ENCODE measurements at places on chromosomes 1 and 21.

DNA sequence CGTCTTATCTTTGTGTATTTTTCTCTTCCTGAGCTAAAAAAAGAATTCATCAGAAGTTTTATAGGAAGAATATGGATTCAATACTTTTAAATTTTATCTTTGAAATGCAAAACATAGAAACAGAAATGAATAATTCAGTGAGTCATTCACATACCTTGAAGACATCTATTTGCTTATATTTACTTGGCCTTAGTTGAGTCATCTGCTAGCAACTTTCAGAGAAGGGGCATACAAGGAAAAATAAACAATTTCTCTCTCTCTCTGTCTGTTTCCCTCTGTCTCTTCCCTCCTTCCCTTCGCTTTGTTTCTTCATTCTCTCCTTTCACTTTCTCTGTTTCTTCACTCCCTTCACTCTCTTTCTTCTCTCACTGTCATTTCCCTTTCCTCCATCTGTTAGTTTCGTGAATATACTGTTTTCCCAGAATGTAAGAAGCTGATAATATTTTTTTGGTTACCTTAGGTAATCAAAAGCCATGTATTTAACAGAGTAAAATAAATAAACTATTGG lies 477.2 kb downstream of the BRINP3 start:
- DNase-seq = no peak

DNA sequence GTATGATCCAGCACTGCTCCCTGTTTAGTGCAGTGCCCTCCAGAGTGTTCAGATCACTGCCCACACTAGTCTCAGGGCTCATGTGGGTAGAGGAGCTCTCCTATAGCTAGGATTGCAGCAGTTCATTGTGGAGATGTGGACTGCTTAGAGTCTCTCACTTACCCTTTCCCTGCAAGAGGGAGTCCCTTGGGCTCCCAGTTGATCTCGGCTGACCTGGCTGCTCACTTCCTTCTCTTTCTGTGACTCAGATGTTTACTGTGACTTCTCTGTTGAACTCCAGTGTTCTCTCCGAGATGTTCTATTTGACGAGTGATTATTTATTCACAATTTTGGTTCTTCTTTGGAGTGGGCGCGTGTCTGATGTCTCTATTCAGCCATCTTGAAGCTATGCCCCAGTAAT lies 141.9 kb downstream of the PTBP2 start:
- DNase-seq = no peak

DNA sequence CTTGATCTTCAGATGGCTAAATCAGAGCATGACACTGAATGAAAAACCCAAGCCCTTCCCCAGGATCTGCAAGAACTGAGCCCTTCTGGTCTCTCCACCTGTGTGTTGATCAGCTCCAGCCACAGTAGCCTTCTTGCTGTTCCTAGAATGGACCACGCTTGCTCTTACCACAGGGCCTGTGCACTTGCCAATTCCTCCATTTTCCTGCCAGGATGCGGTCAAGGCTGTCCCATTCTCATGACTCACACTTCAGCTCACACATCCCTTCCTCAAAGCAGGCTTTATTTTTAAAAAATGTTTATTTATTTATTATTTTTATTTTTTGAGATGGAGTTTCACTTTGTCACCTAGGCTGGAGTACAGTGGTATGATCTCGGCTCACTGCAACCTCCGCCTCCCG lies 43.6 kb upstream of the GRHL3 start:
- DNase-seq = no peak

- DNase-seq = no peak
Observed at GRCh38 chr1:2313651-2314261, 77.6 kb downstream of the MORN1 start.

- no peak for DNase-seq
Observed at GRCh38 chr1:7458946-7459345, 312.1 kb upstream of the VAMP3 start.

- no peak for DNase-seq
Observed at GRCh38 chr21:14523234-14523633, 22.9 kb downstream of the SAMSN1 start.

DNA sequence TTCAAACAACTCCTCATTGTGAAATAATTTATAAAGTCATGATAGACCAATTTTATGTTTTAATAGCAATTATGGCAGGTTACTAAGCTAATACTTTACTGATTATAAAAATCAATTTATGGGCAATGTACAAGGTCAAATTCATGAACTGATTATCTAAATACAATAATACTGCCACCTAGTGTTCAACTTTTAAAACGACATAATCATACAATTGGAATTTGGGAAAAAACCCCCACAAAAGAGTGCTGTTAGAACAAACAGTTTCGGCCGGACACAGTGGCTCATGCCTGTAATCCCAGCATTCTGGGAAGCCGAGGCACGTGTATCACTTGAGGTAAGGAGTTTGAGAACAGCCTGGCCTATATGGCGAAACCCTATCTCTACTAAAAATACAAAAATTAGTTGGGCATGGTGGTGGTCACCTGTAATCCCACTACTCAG lies 14.0 kb downstream of the GTF2B start:
- DNase-seq = no peak

GRCh38 chr1:24309762-24310485 lies 9.2 kb upstream of the GRHL3 start:
- peak; percentile 45 for DNase-seq

GRCh38 chr1:221366495-221367110 lies 375.3 kb downstream of the DUSP10 start:
- no peak for DNase-seq

- no peak for DNase-seq
Observed at GRCh38 chr21:45595574-45596295, 47.8 kb upstream of the PCBP3 start.

DNA sequence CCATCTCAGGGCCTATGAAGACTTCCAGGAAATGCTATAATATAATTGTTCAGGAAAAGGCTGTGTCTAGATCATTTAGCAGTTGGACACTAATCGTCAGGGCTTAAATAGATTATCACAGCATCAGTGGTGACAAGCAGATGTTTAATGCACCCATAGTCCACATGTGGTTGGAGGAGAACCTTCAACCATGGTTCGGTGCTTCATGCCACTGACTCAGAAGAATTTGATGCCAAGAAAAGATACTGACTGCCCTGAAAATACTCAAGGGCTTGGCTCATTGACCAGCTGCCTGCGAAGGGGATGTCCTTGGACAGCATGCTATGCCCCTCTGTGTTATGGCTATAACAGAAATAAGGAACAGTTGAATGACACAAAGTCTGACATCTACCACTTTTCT lies 175.7 kb downstream of the HHIPL2 start:
- no peak for DNase-seq

GRCh38 chr1:246182149-246182851 lies 324.8 kb downstream of the SMYD3 start:
- no peak for DNase-seq

DNA sequence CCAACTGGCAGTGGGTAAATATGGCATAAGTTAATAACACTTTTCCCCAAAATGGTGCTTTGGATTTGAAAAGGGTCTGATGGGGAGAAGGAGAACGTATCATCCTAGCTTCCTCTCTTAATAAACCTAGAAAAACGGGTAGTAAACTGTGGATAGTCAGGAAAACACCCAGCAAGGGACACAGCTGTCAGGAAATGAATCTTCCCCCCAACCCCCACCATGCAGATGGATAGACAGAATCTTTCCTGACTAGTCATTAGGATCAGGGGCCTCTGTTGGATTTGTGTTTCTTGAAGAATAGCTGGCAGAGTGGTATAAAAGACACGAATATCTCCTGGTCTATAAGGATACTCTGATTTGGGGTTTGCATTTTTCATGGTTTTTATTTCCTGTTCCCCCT lies 22.5 kb upstream of the LAX1 start:
- no peak for DNase-seq

Data from H54 (cell line).